ENCODE measurements at places on chromosomes 1 and 21.
A peak's percentile ranks its signal among the peaks of the same experiment; 100 is the strongest.

DNA sequence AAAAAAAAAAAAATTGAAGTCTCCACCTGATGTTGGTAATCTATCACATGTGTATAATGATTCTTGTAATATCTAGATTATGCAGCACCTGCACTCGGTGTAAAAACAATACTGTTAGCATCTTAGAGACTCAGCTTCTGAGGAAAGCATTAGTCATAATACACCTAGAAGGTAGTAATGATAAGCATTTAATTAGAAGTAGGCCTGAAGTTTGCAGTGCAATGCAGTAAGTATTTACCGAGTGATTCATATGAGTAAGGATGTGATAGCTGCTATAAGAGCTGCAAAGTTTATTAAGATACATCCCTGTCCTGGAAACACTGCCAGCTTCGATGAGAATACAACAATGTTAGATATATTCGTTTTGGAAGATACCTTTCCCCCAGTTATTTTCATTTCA, 196.4 kb downstream of the GREM2 start:
- no peak for DNase-seq

GRCh38 chr21:41175080-41175479, 7.1 kb downstream of the BACE2 start:
- no peak for DNase-seq

GRCh38 chr1:182672487-182672836, 11.9 kb downstream of the RGS8 start:
- no peak for DNase-seq

DNA sequence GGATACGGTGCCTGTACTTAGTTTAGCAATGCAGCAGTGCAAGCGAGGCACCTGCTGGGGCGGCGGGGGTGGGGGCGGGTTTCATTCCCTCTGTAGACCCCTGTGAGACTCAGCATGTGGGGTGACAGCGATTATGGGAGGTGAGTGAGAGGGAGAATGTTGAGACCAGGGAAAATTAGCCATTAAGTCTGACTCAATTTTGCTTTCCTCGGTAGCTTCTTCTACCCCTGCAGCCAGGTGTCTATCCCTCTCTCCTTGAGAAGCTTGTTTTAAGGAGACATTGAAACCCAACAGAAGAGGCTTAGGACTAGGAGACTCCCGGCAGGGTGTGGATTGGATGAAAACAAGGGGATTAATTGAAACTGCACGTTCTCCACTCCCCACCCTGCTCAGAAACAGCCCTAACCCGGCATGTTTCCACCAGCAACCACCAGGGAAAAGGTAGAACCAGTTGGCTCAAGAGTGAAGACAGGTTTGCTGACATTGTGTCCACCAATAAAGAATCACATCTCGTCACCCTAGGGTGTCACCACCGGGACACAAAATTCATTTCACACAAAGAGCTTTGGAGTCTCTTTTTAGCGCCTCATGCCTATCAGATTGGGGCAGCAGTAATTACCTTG, 20.6 kb upstream of the ATF3 start:
- no peak for DNase-seq

DNA sequence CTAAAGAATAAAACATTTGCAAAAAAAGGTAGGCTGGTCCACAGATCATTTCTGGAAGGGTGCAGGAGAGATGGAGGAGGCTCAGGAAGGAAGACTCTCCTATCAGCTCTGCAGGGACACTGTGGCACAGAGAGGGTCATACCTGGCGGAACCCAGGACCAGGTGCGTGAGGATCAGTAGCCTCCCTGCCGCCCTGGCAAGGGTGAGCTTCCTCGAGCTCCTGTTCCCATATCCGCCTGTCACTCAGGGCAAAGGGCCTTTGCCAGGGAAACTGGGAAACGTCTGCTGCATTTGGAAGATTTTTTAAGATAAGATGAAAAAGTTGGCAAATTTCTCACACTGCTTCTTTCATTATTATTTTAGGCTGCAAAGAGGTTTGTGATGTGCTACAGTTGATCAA, 112.1 kb upstream of the TIAM1 start:
- DNase-seq, result no peak

- DNase-seq, result peak; percentile 87
Measured at GRCh38 chr21:34983680-34984086, 65.4 kb downstream of the RUNX1 start.

DNA sequence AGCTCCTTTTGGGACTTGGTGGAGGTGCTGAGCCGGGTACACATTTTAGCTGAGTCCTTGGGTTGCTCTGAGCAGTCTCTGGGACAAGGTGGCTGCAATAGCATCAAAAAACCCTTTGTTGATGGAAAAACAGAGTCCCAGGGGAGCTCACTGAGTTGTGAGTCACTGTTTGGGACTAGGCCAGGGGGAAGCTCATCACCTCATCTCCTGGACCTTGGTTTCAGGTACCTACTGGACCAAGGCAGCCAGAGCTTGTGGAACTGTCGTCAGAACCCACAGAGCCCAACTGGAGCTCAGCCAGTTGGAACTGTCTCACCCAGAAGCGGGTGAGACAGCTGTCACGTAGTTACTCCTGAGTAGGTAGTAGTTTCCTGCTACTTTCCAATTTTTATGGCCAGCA, 146.7 kb downstream of the HLX start:
- DNase-seq, result peak; percentile 65

GRCh38 chr1:113977906-113978305, 1.4 kb upstream of the OLFML3 start:
- no peak for DNase-seq

GRCh38 chr21:25901330-25901979, 166.7 kb downstream of the GABPA start:
- DNase-seq, result peak; percentile 44

DNA sequence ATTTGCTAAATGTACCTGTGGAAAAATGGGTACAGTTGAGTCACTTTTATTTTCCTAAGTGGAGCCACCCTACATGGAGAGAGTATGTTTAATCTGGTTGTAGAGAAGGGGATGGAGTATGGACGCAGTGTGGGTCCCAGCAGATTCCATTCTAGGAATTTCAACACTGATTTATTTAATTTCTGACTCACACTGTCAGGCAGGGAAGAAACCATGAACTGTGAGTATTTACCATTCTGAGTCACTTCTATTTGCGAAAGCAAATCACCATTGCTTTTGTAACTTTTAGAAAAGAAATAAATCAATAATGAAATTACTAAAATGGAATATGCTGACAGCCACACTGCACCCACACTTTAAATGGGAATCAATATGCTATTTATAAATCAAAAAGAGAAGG, 339.0 kb downstream of the DSCAM start:
- DNase-seq, result peak; percentile 1

DNA sequence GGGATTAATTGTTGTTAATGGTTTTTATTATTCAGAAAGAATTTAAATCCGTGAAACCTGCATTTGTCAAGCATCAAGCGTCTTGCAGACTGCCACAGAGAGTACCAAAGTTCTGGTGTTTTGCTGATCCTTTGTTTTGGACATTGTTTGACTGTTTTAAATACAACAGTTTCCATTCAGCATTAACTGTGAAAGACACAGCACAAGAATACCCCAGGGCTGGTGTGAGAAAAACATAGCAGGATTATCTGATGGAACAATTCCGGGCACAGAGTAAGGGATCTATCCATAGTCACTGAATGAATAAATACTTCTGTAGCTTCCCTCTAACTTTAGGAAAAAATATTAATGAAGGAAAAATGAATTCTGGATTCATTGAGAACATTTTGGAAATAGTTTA, 202.3 kb downstream of the LTN1 start:
- no peak for DNase-seq

GRCh38 chr1:206734499-206735142, 36.0 kb upstream of the IL19 start:
- DNase-seq, result peak; percentile 51
